Right cardiac atrium (tissue), 5 donors: ENCODE measurements at places on chromosomes 16 and 17. TPM values are rescaled to one million over a fixed set of nuclear protein-coding genes. Genes with fewer than 3 reads are reported as not detected.

GRCh38 chr17:76219670-76220383 is 20.5 kb downstream of the RNF157 start:
- DNase-seq = no peak

GRCh38 chr17:14311186-14311705 is 10.4 kb downstream of the HS3ST3B1 start:
- no peak for DNase-seq

DNA sequence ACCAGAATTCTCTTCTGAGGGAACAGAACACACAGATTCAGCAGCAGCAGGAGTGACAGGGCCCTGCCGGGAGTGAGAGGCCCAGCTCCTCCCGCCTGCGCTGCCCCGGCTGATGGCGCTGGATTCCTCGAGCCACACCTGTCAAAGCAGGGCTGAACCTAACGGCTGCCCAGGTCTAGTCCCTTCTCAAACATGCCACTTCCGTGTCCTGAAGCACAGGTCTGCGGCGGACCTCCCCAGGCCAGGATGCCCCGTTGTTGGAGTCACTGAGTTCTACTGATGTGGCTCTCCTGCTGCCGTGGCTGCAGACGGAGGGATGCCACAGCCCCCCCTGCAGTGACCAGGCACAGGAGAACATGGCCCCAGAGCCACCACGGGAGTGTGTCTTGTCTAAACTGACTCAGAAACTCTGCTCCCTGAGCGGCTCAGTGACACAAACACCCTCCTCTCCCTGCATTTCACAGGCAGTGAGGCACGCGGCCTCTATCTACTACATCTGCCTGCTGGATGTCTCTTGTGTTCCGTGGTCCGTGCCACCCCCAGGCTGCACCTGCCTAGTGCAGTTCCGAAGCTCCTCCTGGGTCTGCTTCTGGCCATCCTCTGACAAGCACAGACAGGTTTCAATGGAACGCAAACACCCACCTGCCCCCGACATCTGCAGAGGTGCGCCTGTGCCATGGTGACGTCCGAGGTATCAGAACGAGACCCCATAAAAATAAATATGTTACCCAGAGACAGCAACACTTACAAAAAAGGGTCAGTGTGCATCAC is 44.7 kb upstream of the DNAH17 start:
- peak; percentile 39 for DNase-seq

Gene NKD1
- 1.6 TPM for total RNA-seq

DNA sequence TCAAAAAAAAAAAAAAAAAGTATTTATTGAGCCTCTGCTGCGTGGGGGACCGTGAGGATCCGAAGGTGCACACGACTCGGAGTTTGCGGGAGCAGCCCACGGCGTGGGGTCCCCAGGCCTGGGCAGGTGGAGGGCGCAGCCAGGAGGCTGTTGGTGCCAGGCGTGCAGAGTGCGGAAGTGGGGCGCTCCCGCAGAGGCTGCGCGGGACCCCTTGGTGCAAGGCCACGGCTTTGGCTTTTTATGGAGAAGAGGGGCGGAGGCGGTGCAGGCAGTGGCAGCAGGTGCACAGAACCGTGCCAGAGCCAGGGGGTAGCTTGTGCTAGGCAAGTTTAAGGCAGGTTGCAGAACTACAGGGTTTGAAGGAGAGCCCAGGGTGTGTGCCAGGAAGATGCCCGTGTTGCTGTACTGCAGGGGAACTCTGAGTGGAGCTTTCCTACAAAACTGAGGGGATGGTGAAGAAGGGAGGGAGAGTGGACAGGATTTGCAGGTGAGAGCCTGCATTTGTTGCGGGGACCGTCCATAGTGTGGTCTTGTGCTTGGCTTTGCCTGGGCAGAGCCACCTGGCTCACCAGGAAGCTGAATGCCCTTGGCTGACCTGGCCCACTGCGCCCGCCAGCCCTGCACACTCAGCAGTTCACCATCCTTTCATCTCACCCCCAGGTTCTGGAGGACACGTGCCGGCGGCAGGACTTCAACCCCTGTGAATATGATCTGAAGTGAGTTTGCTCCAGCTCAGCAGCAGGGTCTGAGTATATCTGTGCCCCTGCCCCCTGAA is 1.3 kb downstream of the ASPSCR1 start:
- no peak for DNase-seq

GRCh38 chr16:58462499-58462996 is 37.4 kb upstream of the NDRG4 start:
- no peak for DNase-seq

Gene MEIOC
- 0.12 TPM for total RNA-seq

Gene UNC45B
- 193 TPM for total RNA-seq

Gene TBX2
- 6.0 TPM for total RNA-seq

Gene SLC38A10
- total RNA-seq = 51.8 TPM

Gene RNU2-1
- total RNA-seq = 7,099 TPM

DNA sequence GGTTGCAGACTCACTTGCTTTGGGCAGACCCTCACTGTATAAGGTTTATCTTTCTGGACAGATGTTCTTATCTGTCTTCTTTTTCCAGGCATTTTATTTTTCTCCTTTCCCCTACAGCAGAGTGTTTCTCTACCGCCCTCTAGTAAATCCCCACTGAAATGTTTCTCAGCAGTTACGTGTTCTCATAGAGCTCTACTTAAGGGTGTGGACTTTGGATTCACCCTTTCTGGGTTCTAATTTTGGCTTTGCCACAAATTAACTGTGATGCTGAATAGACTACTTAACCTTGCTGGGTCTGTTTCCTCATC is 2.0 kb downstream of the ADAT1 start:
- DNase-seq = no peak

DNA sequence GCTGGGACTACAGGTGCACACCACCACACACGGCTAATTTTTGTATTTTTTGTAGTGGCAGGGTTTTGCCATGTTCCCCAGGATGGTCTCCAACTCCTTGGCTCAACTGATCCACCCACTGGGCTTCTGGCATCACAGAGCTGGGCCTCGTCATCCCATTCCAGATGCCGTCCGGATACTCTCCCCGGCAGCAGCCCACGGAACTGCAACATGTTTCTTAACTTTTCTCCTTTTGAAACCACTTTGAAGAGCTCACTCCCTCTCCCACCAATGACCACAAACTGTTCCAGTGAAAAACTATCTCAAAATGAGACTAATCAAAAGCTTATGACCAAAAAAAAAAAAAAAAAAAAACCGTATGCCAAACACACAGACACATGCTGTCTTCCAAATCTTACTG is 17.6 kb downstream of the PEMT start:
- DNase-seq = no peak

GRCh38 chr17:58088624-58089023 is 5.4 kb downstream of the DYNLL2 start:
- DNase-seq = no peak

GRCh38 chr16:79269211-79269863 is 331.2 kb downstream of the MAF start:
- no peak for DNase-seq

DNA sequence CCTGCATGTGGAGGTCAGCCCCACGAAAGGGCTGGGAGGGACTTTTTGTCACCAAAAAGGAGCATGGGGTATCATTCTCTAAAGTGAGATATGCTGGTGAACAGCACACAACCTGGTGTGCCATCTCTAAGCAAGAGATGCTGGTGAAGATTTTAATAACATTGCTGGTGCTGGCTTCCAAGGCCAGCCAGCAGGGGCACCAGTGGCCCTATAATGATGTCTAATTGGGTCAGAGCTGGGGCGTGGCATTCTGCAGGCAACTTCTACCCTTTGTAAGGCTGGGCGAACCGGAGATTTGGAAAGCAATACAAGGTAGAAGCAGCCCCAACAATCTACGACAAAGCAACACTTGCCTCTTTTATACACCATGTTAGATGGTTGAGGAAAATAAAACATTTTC is 16.8 kb downstream of the SDR42E1 start:
- no peak for DNase-seq

DNA sequence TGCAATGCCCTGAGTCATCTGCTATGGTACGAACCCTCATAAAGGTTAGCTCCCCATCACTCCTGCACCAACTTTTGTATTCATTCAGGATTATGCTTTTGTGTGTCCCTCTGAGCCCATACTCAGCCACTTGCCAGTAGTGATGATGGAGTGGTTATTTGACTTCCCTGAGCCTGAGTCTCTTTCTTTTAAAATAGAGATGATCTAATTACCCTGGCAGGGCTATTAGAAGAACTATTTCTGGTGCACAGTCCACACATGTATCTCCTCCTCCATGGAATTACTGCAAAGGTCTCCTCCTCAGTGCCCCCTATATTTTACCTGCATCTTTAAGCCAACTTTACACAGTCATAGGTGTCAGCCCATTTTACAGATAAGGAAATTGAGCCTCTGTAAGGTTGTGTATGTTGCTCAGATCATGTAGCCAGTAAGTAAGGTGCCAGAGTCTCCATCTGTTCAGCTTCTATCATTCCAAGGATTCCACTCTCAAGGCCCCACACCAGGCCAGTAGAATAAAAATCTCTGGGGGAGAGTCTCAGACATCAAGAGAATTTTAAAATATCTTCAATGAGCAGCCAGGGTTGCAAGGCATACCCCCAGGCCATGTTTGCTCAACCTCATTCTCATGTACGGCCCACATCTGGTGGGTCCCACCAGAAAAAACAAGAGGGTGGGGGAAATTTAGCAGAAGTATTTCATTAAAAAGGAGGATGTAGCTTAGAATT is 333.7 kb upstream of the HSBP1 start:
- no peak for DNase-seq
